ENCODE measurements at places on chromosomes 1 and 21.

DNA sequence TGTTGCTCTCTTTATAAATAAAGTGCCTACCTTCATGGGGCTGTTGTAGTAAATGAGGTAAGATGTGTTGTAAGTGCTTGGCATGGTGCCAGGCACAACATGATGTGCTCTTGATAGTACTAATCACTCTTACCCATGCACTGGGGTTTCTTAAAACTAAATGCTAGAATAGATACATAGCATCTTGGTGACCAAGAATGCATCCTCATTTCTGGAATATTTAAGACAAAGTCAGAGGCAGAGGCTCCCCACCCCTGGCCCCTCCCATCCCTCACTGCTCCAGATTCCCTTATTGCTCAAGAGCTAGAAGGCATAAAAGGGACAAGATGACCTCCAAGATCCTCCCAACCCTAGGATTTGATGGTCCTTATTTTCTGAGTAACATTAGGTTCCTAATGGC, 61.3 kb downstream of the GLUL start:
- no peak for DNase-seq

DNA sequence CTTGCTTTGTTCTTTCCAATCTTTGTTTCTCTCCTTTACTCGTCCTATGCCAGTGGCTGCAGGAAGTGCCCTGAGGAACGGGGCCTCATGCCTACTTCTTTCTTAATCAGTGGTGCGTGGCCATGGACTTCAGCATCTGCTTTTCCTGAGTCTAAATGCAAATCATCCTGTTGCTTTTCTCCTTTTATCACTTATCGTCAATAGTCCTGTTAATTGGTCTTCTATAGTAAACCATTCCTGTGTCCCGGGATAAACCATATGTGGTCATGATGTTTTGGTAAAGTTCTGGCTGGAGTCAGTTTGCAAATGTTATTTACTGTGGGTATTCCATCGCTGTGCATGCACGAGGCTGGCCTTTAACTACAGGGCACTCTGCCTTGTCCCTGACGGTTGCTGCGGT, 47.5 kb downstream of the AGPAT3 start:
- DNase-seq: no peak

GRCh38 chr1:54794451-54795355, 6.4 kb downstream of the TTC22 start:
- no peak for DNase-seq

DNA sequence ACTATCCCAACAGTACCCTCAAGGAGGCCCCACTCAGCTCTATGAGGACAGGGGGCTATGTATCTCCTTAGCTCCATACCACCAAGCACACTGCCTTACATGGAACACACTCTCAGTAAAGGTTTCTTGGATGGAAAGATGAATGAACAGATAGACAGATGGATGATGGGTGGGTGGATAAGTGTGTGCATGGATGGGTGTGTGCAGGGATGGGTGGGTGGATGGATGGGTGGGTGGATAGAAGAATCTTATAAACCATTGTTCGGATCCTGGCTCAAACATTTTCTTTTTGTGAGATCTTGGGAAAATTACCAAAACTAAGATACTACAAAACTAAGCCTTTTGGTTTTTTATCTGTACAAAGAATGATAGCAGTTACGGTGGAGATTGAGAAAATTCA, 111.0 kb upstream of the NFIA start:
- DNase-seq: no peak

DNA sequence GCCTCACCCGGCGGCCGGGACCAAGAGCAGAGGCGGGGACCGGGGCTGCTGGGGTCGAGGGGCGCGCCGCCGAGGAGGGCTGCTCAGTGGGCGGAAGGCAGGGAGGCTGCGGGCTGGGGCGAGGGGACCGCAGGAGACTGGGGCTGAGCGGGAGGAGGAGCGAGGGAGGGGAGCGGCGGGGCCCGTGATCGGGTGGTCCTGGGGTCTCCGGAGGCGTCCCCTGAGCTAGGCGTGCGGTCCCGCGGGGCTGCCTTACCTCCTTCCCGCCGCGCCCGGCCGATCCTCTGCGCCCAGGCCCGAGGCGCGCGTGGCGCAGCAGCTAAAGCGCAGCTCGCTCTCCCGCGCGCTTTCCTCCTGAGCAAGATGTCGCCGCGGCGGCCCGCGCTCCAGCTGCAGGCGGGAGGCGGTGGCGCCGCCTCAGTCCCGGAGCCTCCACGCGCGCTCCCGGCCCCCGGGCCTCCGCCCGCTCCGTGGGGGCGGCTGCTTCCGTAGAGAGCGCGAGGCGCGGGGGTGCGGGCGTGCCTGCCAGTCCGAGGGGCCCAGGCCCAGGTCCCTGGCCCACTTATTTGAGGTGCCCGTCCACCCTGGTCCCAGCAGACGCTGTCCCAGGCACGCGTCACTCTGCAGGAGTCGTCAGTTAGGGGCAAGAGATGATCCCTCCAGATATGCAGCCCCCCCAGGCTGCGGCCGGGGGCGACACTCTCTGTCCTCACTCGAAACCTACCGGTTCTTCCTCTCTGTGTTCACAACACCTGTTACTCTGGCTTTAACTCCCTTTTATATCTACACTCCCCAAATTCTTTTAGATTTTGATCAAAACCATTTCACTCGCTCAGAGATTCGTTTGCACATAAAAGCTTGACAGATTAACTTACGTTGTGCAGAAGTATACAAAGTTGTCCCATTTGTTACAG, at the start of gene CCSAP:
CCSAP (minus strand) TSS at position 392 of the 914 bp plus-strand sequence. CDS start 582 bp downstream, outside the sequence.
- DNase-seq: peak; percentile 91

DNA sequence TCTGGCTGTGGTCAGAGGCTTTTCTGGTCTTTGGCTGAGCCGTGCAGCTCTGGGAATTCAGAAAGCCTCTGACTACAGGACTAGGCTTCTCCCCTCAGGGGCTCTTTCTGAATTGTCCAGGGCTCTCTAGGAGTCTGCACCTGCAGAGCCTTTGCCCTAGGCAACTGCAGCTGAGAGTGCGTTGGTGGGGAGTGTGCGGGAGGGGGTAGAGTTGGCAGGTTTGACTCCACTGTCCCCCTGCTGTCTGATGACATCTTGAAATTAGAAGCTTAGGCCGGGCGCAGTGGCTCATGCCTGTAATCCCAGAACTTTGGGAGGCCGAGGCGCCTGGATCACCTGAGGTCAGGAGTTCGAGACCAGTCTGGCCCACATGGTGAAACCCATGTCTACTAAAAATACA, 32.9 kb downstream of the KIAA1614 start:
- DNase-seq: peak; percentile 90

GRCh38 chr1:5297886-5298239, 643.5 kb downstream of the AJAP1 start:
- no peak for DNase-seq

GRCh38 chr1:154176337-154176736, 15.6 kb downstream of the TPM3 start:
- DNase-seq: no peak

DNA sequence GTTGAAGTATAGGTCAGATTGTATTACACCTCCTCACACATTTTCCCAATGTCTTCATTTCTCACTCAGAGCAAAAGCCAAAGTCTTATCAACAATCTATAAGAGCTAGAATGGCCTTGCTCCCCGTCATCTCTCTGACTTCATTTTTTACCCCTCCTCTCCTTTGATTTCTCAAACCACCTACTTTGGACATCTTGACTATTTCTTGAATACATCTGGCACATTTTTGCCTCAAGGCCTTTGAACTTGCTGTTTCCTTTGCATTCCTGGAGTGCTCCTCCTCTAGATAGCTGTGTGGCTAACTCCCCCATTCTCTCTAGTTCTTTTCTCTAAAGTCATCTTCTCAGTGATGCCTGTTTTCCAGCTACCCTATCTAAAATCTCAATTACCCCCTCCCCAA, 7.2 kb upstream of the XCL2 start:
- no peak for DNase-seq

GRCh38 chr1:13813398-13814012, 113.5 kb downstream of the PRDM2 start:
- peak; percentile 11 for DNase-seq

DNA sequence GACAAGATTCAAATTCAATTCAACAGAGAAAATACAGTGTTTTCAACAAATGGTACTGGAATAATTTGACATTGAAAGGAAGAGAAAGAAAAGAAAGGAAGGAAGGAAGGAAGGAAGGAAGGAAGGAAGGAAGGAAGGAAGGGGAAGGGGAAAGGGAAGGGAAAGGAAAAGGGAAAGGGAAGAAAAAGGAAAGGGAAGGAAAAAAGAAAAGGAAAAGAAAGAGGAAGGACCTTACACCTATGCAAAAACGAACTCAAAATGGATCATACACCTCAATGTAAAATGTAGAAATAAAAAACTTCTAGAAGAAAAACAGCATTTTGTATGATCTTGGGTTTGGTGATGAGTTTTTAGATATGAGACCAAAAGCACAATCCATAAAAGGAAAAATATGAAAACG, 19.9 kb upstream of the NMNAT2 start:
- no peak for DNase-seq

DNA sequence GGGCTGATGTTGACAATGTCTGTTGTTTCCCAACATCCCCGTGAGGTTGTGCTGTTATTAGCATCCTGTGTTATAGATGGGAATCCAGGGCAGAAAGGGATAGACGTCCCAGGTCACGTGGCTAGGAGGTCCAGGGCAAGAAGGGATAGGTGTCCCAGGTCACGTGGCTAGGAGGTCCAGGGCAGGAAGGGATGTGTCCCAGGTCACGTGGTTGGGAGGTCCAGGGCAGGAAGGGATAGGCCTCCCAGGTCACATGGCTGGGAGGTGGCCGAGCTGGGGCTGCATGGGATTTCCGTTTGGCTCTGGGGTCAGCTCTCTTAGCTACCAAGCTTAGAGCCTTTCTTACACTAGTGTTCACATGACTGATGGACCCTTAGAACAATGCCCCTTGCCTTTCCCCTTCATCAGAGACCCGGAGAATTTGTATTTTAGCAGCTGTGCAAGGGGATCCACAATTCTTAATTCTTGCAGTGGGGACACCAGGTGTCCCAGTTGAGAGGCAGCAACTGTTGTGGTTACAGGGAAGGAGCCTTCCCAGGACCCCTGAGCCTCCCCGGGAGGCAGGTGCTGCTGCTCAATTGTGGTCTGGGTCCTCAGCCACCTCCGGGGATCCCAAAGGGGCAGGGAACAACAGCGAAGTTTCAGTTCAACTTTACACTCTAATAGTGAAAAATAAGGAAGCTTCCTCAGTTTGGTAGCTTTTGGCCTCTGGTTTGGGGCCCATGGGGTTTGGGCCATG, 69.2 kb downstream of the UMODL1 start:
- DNase-seq: peak; percentile 82

- DNase-seq: no peak
Observed at GRCh38 chr1:65717815-65718454, 74.8 kb upstream of the PDE4B start.

- peak; percentile 93 for DNase-seq
Observed at GRCh38 chr1:150067184-150068108, at the start of gene VPS45. Gene VPS45 (plus strand): TSS chr1:150067776. CDS start chr1:150067858, 82 bp downstream.

GRCh38 chr1:13794231-13795187, 94.5 kb downstream of the PRDM2 start:
- DNase-seq: no peak

- DNase-seq: no peak
Observed at GRCh38 chr1:217781056-217781455, 149.9 kb downstream of the SPATA17 start.

GRCh38 chr1:86352086-86352485, 44.0 kb downstream of the ODF2L start:
- DNase-seq: no peak

GRCh38 chr1:97923811-97924210, 3.0 kb upstream of the DPYD start:
- no peak for DNase-seq

DNA sequence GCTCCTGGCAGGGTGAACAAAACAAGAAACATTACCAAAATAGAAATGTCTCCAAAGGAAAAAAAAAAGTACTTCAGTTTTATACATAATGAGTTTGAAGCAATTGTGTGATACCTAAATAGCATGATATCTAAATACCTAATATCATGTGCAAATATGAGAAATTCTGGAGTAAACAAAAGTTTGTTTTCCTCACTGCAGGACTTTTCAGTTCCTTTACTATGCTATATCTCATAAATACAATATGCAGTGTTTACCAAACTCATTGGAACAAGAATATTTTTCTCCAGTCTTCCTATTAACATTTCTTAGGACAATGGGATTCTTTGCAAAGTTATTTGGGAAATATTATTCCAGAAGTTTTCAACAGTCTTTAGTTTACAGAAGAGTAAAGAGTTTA, 98.1 kb downstream of the VAV3 start:
- no peak for DNase-seq

DNA sequence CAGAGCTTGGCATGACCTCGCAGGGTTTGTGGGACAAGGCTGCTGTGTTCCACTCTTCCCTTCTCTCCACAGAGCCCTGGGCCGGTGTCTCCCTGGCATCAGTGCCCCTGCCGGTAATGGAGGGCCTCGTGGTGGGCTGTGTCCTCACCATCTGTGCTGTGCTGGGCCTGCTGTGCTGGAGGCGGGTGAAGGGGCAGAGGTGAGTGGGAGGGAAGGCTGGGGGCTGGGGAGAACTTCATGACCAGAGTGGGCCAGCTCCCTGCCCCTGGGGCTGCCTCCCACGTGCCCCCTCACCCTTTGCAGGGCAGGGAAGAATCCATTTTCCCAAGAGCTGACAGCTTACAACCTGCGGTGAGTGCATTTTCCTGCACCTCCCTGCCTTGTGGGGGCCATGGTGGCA, 12.0 kb upstream of the LGR6 start:
- DNase-seq: no peak

- DNase-seq: no peak
Observed at GRCh38 chr1:150508982-150509381, 1.1 kb downstream of the ECM1 start.

DNA sequence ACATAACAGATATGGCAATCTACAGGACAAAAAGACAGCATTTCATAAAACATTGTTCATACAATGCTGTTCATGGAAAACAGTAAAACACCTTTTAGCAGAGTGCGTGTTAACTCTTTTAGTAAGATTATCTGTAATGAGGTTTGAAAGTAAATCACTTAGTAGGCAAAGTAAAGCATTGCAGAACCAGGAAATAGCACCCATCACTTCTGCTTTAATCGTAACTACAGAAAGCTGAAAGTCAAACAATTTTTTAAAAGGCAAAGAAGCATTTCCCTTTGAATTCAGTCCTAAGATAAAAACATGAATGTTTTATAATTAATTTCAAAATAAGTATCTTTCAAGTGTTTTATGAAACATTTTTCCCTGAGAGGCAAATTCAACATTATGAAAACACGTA, 63.3 kb upstream of the RNF11 start:
- DNase-seq: no peak

GRCh38 chr21:15644489-15644888, 85.3 kb upstream of the USP25 start:
- DNase-seq: no peak

- peak; percentile 66 for DNase-seq
Observed at GRCh38 chr1:107829036-107829770, 135.8 kb downstream of the VAV3 start.

GRCh38 chr21:42009018-42009830, 936 bp downstream of the ZBTB21 start:
- peak; percentile 50 for DNase-seq

- DNase-seq: no peak
Observed at GRCh38 chr1:204958317-204959307, 84.4 kb upstream of the CNTN2 start.

GRCh38 chr1:202892501-202892900, 3.6 kb upstream of the RABIF start:
- no peak for DNase-seq

DNA sequence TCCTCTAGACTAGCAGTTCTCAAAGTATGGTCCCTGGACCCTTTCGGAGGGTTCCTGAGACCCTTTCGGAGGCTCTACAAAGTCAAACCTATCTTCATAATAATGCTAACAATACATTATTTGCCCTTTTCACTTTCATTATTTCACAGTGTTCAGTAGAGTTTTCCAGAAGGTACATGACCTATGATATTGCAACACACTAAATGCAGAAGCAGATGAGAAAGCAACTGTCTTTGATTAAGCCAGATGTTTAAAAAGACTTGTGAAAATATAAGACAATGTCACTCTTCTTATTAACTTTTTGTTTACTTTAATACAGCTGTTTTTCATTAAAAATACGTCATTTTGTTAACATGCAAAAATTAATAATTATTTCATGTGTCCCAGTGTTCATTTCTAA, 5.8 kb downstream of the KCNJ10 start:
- DNase-seq: no peak
